Effector memory CD4-positive, alpha-beta T cell (primary cell): ENCODE measurements at places on chromosomes 3 and 15.

- no peaks in the 10 kb centered on the region for H3K27me3 ChIP-seq
- no peaks in the 10 kb centered on the region for H3K4me1 ChIP-seq
- DNase-seq = no peak
- no peak overlapping the region for H3K27ac ChIP-seq
- no peak overlapping the region for H3K4me3 ChIP-seq
Measured at GRCh38 chr3:78174821-78175220, 1134.9 kb downstream of the ROBO2 start.

DNA sequence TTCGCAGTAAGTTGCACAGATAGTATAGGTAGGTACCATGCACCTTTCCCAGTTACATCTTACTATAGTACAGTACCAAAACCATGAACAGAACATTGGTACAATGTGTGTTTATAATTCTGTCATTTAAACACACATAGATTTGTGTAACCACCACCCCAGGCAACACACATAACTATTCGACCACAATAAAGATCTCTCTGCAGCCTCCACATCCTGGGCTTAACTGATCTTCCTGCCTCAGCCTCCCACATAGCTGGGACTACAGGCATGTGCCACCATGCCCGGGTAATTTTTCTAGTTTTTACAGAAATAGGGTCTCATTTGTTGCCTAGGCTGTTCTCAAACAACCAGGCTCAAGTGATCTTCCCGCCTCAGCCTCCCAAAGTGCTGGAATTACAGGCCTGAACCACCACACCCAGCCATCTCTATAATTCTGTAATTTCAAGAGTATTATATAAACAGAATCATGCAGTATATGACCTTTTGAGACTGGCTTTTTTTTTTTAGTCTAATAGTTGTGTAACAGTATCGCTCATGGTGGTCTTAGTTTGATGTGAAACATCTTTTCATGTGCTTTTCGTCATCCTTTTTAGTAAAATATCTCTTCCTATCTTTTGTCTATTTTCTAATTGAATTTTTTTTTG, 13.3 kb upstream of the TMF1 start:
- peaks cover 20% of the 10 kb centered on the region for H3K4me1 ChIP-seq
- H3K27ac ChIP-seq = peak overlapping the region; percentile 43
- H3K4me3 ChIP-seq = no peak overlapping the region
- H3K27me3 ChIP-seq = no peaks in the 10 kb centered on the region

- H3K27me3 ChIP-seq = no peaks in the 10 kb centered on the region
- no peak for DNase-seq
- no peaks in the 10 kb centered on the region for H3K4me1 ChIP-seq
- H3K27ac ChIP-seq = no peak overlapping the region
- H3K4me3 ChIP-seq = no peak overlapping the region
- no peaks in the 10 kb centered on the region for H3K36me3 ChIP-seq
Measured at GRCh38 chr3:132180337-132180791, 136.8 kb upstream of the ACP3 start.

GRCh38 chr15:94443186-94443585, 211.8 kb downstream of the MCTP2 start:
- H3K4me1 ChIP-seq = no peaks in the 10 kb centered on the region
- no peak overlapping the region for H3K4me3 ChIP-seq
- H3K27ac ChIP-seq = no peak overlapping the region
- no peaks in the 10 kb centered on the region for H3K36me3 ChIP-seq
- no peak for DNase-seq
- H3K27me3 ChIP-seq = no peaks in the 10 kb centered on the region

GRCh38 chr3:29214009-29214658, 66.7 kb upstream of the RBMS3 start:
- H3K27me3 ChIP-seq = no peaks in the 10 kb centered on the region
- H3K4me3 ChIP-seq = no peak overlapping the region
- H3K4me1 ChIP-seq = no peaks in the 10 kb centered on the region
- DNase-seq = no peak
- H3K36me3 ChIP-seq = no peaks in the 10 kb centered on the region

GRCh38 chr15:50676799-50677483, 9.7 kb downstream of the TRPM7 start:
- H3K4me3 ChIP-seq = no peak overlapping the region
- H3K27ac ChIP-seq = no peak overlapping the region
- H3K27me3 ChIP-seq = no peaks in the 10 kb centered on the region
- H3K36me3 ChIP-seq = peaks cover 5% of the 10 kb centered on the region

GRCh38 chr15:55168350-55168974, 28.3 kb downstream of the RSL24D1 start:
- H3K27me3 ChIP-seq = no peaks in the 10 kb centered on the region
- H3K27ac ChIP-seq = no peak overlapping the region
- H3K36me3 ChIP-seq = no peaks in the 10 kb centered on the region
- H3K4me3 ChIP-seq = no peak overlapping the region
- no peaks in the 10 kb centered on the region for H3K4me1 ChIP-seq

- no peak overlapping the region for H3K4me3 ChIP-seq
- no peaks in the 10 kb centered on the region for H3K36me3 ChIP-seq
- H3K27ac ChIP-seq = no peak overlapping the region
- no peak for DNase-seq
- H3K4me1 ChIP-seq = no peaks in the 10 kb centered on the region
- H3K27me3 ChIP-seq = no peaks in the 10 kb centered on the region
Measured at GRCh38 chr3:127405010-127405598, 117.3 kb upstream of the PRR20G start.

- H3K4me1 ChIP-seq = no peaks in the 10 kb centered on the region
- no peaks in the 10 kb centered on the region for H3K27me3 ChIP-seq
- no peak for DNase-seq
Measured at GRCh38 chr3:184896336-184896735, 84.4 kb downstream of the VPS8 start.

DNA sequence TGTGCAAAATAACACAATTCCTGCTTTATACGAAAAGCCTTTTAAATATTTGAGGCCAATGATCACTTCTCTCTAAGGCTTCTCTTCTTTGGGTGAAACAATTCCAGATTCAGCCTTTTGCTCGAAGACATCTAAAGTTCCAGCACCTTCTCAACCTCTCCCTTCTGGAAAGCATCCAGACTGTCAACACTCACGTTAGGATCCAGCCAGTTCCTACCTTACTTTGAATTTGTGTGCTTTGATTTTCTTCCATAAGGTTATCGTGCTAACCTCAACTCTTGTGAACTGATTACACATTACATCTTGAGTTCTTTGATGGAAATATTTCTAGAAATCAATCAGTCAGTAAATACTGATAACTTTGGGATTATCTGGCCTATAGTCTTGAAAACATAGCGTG, 125.3 kb upstream of the ETV5 start:
- no peaks in the 10 kb centered on the region for H3K27me3 ChIP-seq
- H3K4me1 ChIP-seq = no peaks in the 10 kb centered on the region
- no peak overlapping the region for H3K4me3 ChIP-seq
- no peaks in the 10 kb centered on the region for H3K36me3 ChIP-seq

DNA sequence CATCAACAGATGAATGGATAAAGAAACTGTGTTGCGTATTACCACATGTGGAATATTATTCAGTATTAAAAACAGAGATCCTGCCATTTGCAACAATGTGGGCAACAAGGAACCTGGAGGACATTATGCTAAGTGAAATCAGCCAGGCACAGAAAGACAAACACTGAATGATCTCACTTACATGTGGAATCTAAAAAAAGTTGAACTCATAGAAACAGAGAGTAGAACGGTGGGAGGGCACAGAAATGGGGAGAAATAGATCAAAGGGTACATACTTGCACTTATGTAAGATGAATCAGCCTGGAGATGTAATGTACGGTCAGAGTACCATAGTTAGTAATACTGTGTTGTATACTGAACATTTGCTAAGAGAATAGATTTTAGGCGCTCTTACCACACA, 29.8 kb upstream of the MUC13 start:
- H3K36me3 ChIP-seq = peaks cover 1% of the 10 kb centered on the region
- H3K27me3 ChIP-seq = no peaks in the 10 kb centered on the region
- H3K4me3 ChIP-seq = no peak overlapping the region
- H3K4me1 ChIP-seq = no peaks in the 10 kb centered on the region
- no peak overlapping the region for H3K27ac ChIP-seq
- DNase-seq = no peak

DNA sequence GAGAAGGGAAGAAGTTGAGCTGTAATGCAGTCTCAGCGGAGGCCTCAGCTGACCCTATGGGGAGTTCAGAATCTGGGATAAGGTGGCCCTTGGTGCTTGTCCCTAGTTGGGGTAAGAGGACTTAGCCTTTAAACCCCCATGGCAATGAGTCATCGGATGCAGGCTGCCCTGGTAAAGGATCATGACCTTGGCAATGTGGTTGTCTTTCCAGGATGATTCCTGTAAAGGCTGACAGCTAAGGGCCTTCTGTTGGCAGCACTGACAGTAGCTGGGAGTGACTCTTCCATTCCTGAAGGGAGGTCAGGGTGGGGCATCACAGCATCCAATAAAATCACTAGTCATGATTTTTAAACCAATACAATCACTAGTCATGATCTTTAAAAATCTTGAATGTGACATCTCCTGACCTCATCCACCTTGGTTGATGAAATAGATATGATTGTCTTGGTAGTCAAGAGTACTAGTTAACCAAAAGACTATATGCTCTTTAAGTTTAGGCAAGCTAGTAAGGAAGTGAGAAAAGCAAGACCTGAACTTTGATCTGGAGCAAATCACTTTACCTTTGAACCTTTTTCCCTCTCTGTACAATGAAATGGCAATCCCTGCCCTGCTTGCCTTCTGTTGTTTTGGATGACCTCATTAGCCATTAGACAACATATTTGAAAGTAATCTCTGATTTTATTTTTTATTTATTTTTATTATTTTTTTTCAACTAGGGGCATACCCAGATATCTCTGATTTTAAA, 71.3 kb upstream of the CACNA1D start:
- H3K27ac ChIP-seq = no peak overlapping the region
- H3K36me3 ChIP-seq = no peaks in the 10 kb centered on the region
- no peaks in the 10 kb centered on the region for H3K4me1 ChIP-seq
- peaks cover 3% of the 10 kb centered on the region for H3K27me3 ChIP-seq

DNA sequence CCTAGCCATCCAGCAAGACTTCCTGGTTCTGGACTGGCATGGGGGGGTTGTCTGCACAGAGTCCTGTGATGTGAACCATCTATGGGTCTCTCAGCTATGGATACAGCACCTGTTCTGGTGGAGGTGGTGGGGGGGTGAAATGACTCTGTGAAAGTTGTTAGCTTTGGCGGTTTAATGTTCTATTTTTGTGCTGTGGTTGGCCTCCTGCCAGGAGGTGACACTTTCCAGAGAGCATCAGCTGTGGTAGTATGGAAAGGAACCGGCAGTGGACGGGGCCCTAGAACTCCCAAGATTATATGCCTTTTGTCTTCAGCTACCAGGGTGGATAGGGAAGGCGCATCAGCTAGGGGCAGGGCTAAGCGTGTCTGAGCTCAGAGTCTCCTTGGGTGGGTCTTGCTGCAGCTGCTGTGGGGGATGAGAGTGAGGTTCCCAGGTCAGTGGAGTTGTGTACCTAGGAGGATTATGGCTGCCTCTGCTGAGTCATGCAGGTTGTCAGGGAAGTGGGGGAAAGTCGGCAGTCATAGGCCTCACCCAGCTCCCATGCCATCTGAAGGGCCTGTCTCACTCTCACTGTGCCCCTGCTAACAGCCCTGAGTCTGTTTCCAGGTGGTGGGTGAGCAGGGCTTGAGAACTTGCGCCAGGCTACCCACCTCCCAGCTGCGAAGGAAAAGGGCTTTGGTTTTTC, 7.1 kb upstream of the LARS2 start:
- H3K4me3 ChIP-seq = no peak overlapping the region
- no peaks in the 10 kb centered on the region for H3K4me1 ChIP-seq
- no peaks in the 10 kb centered on the region for H3K27me3 ChIP-seq
- DNase-seq = no peak

DNA sequence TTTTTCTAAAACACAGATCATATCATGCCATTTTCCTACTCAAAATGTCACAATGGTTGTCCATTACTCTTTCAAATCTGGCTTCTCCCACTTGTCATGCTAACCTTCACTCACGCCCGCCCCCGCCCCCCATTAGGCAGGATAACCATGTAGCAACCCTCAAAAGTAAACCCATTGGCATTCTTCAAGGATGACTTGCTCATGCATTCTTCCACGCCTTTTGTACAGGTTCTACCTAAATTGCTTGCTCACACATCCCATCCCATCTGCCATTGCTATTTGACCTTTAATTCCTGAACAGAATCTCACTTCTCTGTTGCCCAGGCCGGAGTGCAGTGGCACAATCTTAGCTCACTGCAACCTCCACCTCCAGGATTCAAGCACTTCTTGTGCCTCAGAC, 389.3 kb downstream of the MCTP2 start:
- H3K4me3 ChIP-seq = no peak overlapping the region
- H3K36me3 ChIP-seq = no peaks in the 10 kb centered on the region
- no peaks in the 10 kb centered on the region for H3K4me1 ChIP-seq
- DNase-seq = no peak
- no peak overlapping the region for H3K27ac ChIP-seq

- H3K27ac ChIP-seq = no peak overlapping the region
- DNase-seq = no peak
- no peaks in the 10 kb centered on the region for H3K27me3 ChIP-seq
- no peaks in the 10 kb centered on the region for H3K4me1 ChIP-seq
- no peaks in the 10 kb centered on the region for H3K36me3 ChIP-seq
- no peak overlapping the region for H3K4me3 ChIP-seq
Measured at GRCh38 chr3:81742581-81742980, 18.9 kb downstream of the GBE1 start.

GRCh38 chr15:100448481-100448880, 80.3 kb downstream of the CERS3 start:
- DNase-seq = no peak
- no peaks in the 10 kb centered on the region for H3K4me1 ChIP-seq
- no peak overlapping the region for H3K4me3 ChIP-seq
- no peaks in the 10 kb centered on the region for H3K27me3 ChIP-seq

DNA sequence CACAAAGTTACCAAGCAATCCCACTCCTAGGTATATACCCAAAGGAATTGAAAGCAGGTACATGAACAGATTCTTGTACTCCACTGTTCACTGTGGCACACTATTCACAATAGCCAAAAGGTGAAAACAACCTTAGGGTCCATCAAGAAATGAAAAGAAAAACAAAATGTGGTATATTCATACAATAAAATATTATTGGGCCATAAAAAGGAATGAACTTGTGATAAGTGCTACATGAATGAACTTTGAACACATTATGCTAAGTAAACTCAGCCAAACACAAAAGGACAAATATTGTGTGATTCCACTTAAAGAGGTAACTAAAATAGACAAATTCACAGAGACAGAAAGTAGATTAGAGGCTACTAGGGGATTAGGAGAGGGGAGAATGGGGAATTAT, 55.2 kb upstream of the IMPG2 start:
- no peak overlapping the region for H3K27ac ChIP-seq
- H3K4me3 ChIP-seq = no peak overlapping the region
- H3K36me3 ChIP-seq = peaks cover 7% of the 10 kb centered on the region
- no peak for DNase-seq

- no peak overlapping the region for H3K4me3 ChIP-seq
- H3K36me3 ChIP-seq = no peaks in the 10 kb centered on the region
- DNase-seq = no peak
Measured at GRCh38 chr3:183158551-183159006, 4.0 kb downstream of the LAMP3 start.
